Stimulated activated CD8-positive, alpha-beta memory T cell treated with anti-CD3 and anti-CD28 coated beads, Interleukin-7, amount 100 ng/mL, for 1 hour (primary cell): ENCODE measurements at places on chromosomes 3 and 15.

- DNase-seq, result no peak
These were observed 4.4 kb downstream of the FAH start for GRCh38 chr15:80157215-80157614.

DNA sequence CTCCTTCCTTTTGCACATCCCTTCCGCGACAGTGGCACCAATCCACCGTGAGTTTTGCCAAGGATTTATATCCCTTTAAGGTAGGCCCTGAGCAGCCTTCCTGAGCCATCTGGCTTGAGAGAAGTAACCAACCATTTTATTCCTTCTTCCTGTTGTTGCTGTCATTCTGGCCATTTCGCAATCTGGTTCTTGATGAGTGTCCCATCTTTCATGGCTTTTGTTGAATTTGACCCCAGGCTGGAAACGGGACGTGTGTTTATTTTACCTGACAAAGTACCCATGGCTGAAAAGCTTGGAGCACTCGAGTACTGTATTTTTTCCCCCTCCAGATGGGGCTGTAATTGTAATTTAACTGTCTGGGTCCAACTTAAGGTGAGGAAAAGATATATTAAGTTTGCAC, 173.4 kb downstream of the WNT5A start:
- DNase-seq, result no peak

- no peak for DNase-seq
These were observed 668 bp downstream of the MRAS start for GRCh38 chr3:138348754-138349739.

- DNase-seq, result no peak
These were observed 53.9 kb upstream of the ATOSA start for GRCh38 chr15:52733088-52733487.

DNA sequence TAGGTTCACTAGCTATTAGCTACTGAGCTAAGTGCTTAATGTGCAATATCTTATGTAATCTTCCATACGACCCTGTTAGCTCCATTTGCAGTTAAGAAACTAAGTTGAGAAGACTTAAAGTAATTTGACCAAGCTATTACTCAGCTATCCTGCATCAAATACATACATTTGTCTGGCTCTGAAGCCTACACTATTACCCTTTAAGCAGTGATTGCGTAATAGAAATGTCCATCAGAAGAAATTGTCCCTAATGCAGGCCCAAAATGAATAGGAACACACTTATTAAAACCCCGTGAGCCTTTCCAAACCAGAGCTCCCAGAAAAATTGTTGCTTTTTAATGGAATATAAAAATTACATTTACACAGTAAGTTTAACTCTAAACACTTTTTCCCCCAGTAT, 5.3 kb upstream of the MYO1E start:
- no peak for DNase-seq

DNA sequence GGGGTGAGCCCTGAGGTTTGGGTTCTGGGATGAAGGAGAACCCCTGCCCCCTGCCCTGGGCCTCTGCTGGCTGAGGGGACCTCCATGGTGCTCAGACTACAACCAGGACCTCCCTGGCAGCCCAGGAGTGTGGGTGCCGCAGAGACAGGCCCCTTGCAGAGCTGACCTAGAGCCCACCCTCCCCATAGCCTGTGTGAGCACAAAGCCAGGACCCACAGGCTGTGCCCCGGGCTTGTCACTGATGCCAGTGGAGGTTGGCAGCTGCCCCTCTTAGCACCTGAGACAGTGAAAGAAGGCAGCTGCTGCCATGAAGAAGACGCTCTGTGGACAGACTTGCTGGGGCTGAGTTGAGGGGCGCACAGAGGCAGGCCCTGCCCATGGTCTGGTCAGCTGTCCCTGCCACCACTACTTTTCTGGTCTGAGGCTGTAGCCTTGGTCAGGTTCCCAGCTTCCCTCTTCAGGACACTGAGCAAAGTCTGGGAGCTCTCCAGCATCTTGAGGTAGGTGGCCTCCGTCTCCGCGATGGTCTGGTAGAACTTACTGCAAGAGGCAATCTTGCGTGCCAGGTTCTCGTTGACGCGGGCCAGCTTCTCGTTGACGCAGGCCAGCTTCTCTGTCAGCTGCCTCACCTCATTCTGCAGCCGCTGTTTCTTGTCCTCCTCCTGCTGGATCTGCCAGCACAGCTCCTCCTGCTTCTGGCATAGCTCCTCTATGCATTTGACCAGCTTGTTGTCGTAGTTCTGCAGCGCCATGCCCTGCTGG, 23.0 kb downstream of the USP4 start:
- DNase-seq, result no peak

DNA sequence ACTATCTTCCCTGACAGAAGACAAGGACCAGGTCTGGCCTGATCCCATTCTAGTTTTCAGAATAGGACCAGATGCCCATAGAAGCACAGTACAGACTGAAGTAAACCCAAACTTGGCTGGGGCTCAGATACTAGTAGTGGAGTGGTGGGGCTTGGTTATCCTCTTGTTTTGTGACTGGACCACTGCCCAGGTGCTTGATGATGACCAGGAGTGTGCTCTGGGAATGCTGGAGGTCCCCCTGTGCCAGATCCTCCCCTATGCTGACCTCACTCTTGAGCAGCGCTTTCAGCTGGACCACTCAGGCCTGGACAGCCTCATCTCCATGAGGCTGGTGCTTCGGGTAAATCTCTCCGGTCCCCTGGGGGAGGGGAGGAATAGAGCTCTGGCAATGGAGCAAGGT, 36.3 kb downstream of the ESYT3 start:
- DNase-seq, result no peak

DNA sequence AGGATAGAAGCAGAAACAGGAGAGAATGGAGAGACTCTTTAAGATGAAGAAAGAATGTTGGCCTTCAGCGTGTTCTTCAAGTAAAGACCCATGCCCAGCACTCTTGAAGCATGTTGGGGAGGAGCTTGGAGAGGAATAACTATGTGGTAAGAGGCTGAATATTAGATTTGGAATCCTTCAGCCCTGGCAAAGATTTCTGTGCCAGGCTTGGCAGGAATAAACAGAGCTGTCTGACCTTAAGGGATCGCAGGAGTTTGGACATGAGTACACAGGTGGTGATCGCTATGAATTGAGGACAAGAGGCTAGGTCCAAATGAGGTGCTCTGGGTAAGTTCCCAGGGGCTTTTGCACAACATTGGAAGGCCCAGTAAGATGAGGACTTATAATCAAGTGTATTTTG, 132.6 kb upstream of the TBL1XR1 start:
- DNase-seq, result no peak

DNA sequence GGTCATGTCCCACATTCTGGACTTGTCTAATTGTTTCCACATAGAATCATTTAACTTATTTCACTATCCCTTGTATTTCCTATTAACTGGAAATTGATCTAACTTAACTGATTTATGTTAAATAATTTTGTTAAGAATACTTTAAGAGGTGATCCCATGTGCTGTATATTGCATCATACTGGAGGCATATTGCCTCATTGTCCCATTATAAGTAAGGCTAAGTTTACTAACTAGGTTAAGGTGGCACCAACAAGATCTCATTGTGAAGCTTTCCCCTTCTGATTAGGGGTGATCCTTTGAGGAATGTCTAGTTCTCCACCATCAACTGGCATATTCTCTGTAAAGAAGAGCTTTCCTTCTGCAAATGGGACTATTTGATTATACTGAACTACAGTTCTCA, 24.4 kb downstream of the MAP1A start:
- no peak for DNase-seq
